ENCODE measurements at places on chromosomes 7 and 10.

GRCh38 chr7:37663693-37664092 lies 19.9 kb upstream of the GPR141 start:
- no peak for DNase-seq

- no peak for DNase-seq
Observed at GRCh38 chr7:16129431-16130110, 291.8 kb downstream of the CRPPA start.

DNA sequence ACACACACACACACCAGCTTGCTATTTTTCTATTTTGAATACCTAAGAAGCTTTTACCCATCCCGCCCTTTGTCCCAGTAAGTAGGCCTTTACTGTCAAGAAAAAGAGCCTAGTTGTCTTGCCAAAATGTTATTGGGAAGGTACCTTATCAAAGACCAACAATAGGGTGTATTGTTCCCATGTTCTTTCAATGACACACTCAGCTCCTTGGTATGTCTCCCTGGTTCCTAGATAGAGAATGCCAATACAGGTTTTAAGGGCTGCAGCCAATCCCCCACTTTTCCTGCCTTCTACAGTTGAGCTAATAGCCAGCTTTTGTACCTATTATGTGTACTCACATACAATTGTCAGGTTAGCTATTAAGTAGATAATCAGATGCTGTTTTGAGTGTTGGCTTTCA lies 92.0 kb upstream of the LRRTM3 start:
- DNase-seq = no peak

DNA sequence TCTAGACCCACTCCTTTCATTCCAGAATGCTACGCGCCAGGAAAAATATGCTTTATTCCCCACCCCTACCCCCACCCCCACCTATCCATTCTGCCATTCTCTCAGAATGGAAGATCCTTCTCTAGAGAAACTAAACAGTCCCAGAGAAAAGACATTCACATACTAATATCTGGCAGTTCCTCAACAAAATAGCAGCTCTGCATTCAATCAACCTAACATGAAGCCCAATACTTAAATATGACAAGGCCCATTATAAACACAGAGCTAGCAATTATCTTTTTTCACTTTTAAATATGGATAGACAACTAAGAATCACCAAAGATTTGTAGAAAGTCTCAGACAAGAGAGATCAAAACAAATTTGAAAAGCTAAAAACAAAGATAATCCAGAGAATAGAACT lies 16.4 kb downstream of the CACUL1 start:
- DNase-seq = no peak

DNA sequence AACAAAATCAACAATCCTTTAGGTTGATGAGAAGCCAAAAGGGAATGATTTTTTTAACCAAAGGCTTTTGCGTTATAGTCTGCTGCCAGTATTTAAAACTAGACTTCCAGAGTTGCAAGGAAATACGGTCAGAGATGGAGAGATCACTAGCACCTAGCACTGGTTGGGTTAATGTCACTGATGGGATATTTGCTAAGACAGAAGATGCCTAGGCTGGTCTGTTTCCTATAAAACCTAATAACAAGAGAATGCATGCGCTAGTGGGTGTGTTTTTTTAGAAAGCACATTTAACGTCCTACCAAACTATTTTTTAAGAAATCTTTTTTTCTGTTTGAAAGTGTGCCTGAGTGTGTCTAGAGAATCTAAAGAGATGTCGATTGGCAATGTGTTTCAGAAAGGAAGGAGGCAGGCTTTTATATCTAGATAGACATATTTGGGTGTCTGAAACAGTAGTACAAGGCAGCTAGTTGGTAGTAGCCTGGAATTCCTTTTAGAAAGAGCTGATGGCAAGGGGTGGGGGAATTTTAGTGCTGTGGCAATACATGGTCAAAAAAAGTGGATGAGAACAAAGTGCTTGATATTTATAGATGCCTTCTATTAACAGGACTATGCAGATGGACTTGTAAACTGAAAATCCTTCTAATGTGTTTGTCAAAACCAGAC lies 863 bp downstream of the CALD1 start:
- DNase-seq = no peak

- no peak for DNase-seq
Observed at GRCh38 chr10:48449501-48450232, 143.2 kb downstream of the MAPK8 start.

DNA sequence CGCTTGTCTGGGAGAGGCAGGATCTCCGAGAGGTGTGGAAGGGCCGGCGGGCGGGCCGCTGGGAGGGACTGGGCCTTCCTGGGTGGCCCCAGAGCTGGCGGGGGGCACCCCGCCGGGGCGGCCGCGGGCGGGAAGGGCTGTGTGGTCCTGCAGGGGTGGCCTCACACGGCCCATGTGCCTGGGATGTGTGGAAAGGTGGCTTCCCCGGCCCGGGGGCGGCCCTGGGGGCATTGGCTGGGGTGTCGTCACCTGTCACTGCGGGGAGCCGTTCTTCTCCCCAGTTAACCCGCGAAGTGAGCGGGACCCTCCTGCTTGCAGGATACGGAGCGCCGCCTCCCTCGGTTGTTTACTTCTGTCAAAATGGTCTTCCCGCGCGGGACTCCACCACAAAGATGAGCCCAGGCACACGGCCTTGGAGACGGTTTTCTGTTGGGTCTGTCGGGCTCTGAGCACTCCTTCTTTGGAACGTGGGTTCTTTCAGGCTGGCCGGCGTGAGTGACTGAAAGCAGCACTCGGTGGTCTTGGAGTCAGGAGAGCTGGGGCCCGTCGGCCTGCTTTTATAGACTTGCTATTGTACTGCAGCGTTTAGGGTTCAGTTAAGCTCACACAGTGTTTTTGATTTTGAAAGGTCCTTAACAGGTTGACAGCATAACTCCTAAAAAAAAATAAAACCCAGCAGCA lies 700 bp downstream of the SMC3 start:
- DNase-seq = peak; percentile 12

- DNase-seq = no peak
Observed at GRCh38 chr10:78862328-78862640, 206.5 kb upstream of the ZMIZ1 start.

GRCh38 chr7:100080907-100081534 lies 502 bp downstream of the ZNF3 start:
- DNase-seq = no peak

DNA sequence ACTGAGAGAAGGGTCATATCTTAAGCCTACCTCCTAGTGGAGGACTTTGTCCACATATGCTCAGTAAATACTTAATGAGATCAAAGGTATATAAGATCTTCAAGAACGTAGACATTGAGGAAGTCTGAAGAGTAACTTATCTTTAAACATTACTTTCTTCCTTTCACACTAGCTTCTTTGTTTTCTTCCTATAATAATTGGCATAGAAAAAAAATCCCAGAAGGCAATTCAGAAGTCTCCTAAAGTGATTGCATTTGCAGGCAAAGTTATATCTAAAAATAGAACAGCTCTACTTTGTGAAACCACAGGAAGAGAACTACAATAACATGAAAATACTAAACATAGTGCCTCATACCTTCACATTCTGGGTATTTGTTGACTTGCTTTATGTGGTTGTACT lies 150.4 kb downstream of the PPP1R3A start:
- no peak for DNase-seq

DNA sequence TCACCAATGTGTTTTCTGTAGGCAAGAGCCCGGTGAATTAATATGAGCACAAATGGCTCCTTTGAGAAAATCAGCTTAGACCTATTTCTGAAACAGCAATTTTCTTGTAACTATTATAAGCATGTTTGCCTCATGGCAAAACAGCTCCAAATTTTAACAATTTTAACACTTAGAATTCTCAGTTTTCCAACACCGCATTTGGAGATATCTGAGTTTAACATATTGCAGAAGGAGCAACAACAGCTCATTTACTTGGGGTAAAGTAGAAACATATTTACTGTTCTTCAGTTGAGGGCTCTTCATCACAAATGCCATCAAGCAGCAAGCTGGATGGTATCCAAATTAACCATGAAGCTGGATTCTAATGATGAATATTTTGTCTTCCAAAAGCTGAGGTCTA lies 134.0 kb upstream of the SLC26A5 start:
- DNase-seq = no peak

DNA sequence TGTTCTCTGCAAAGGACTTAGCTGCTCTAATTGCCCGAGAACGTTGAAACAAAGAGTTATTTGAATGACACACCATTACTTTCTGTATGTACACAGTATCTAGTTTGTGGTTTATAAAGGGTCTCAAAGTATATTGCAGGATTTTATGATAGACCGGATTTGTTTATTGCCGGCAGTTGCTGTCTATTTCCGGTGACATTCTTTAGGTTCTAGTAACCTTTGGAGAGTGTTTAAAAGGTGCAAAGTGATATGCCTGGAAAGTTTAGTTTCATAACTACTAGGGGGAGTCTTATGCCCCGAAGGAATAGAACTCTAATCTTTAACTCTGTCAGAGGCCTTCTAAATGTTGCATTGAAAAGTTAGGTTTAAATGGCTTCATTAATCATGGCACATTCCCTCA lies 63.8 kb downstream of the PAPSS2 start:
- DNase-seq = no peak

GRCh38 chr10:80598084-80598798 lies 60.5 kb downstream of the SH2D4B start:
- DNase-seq = no peak

DNA sequence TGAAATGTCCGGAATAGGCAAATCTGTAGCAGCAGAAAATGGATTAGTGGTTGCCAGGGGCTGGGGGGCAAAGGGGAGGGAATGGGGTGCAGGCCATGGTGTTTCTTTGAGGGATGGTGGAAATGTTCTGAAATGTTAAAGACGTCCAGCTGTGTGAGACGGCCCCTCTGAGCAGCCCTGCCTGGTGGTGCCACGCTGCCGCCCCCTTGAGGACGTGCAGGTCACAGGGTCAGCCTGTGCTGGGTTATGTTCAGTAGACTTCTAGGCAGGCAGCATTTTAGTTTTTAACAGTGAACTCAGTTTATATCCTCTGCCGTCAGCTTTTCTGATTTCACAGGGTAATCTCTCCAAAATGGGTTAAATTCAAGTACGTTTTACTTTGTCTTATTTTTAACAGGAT lies 9.4 kb downstream of the NUB1 start:
- DNase-seq = no peak

GRCh38 chr7:73650524-73650923 lies 17.1 kb upstream of the VPS37D start:
- no peak for DNase-seq

DNA sequence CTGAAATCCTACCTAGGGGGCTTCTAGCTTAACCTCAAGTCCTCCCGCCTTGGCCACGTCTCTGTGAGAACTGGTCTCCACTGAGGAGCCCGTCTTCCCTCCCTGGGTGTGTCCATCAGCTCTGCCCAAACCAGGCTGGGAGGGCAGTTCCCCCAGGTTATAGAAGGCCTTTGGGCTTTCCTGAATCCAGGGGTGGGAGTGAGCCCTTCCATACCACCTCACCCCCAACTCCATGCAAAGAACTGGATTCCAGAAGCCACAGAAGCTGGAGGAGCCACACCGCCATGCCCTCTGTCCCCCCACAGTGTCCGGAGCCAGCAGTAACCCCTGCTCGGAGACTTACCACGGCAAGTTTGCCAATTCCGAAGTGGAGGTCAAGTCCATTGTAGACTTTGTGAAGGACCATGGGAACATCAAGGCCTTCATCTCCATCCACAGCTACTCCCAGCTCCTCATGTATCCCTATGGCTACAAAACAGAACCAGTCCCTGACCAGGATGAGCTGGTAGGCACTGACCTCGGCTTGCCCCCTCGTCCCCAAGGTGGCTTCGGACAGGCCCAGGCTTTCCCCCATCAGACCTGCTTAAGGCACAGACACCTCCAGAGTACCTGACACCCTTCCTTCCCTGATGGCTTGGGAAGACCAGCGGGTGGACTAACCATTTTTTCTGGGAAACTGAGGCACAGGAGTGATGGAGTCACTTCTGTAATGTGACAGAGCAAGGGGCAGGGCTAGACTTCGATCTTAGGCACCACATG lies 4.7 kb downstream of the CPA1 start:
- DNase-seq = no peak

All from activated T-helper 1 cell treated with anti-CD3 and anti-CD28 coated beads, Interleukin-2, amount 50 U/mL, for 16 hours (primary cell).